ENCODE measurements at places on chromosomes 1 and 21.

- no peak for DNase-seq
Observed at GRCh38 chr1:56199956-56200355, 379.4 kb downstream of the PLPP3 start.

GRCh38 chr1:47998396-47998990 lies 1.3 kb upstream of the TRABD2B start:
- DNase-seq = no peak

GRCh38 chr1:1165485-1165884 lies 8.2 kb upstream of the TTLL10 start:
- no peak for DNase-seq

DNA sequence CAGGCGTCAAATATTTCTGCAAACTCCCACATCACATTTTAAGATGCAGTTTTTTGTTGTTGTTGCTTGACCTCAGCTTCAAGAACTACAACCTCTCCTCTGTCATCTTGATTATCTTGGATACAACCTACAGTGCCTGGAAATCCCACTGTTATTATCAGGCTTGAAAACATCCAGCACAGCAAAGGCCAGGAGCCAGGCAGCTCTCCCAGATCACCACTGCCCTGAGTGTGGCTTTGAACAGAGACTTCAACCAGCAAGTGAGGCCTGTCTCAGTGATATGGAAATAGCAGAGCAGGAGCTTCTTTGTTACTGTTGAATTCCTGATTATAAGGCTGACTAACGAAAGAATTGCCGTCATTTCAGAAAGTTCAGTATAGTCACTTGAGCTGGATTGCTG lies 28.5 kb downstream of the CCDC190 start:
- no peak for DNase-seq

DNA sequence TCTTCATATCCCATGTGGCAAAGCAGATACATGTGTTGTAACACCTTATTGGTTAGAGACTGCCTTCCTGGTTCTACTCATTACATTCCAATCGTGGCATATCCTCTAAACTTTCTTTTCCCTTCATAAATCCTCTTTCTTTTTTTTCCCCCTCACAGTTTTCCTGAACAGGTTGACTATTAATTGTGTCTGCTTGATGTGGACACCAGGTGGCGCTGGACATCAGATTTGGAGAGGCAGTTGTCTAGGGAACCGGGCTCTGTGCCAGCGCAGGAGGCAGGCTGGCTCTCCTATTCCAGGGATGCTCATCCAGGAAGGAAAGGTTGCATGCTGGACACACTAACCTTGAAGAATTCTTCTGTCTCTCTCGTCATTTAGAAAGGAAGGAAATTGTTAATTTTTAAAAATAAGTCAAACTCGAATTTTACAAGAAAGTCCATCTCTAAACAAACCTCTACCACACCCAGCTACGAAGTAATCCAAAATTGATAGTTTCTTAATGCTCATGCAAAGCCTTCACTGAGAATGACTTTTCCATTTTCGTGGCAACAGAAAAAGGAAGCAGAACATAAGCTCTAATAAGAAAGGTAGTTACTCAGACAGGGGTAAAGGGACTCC lies 59.4 kb upstream of the ASB17 start:
- DNase-seq = peak; percentile 37

GRCh38 chr1:17439250-17440073 lies at the start of gene RCC2:
Gene RCC2, minus strand, starts transcription at chr1:17439677. Its CDS starts 1,163 bp downstream, at chr1:17438514.
- DNase-seq = peak; percentile 72

DNA sequence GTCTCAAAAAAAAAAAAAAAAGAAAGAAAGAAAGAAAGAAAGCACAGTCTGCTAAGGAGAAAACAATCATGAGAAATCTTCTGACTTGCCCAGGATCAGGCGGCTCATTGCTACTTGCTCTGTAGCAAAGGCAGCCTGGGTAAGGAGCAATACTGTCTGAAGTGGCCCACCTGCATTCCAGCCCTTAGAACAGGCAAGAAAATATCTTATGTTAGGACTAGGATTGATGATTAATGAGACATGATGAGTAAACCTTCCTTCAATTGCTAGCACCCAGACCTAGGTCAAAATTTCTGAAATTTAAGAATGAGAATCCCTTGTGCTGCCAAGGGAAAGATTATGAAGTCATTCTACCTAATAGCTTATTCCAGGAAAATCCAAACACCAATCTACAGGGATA lies 140.8 kb downstream of the DSCAM start:
- no peak for DNase-seq

DNA sequence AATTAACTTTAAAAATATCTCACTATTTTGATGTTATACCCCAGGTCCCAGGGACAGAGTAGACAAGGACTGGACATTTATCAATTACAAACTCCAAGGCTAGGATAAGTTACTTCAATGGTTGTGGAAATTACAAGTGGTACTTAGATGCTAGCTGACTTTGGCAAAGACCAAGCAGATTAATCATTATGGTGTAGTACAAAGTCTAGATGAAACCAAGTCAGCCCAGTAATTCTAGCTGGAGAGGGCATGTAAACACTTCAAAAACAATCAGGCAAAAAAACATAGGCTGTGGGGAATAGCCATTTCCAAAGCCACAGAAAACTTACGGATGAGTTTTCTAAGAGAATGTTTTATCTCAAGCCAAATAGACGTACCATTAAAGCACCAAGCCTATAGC lies 124.5 kb downstream of the TSEN15 start:
- no peak for DNase-seq
